Activated CD4-positive, alpha-beta T cell treated with anti-CD3 and anti-CD28 coated beads, Interleukin-2, Interleukin-4, amounts not matched to agents 100 ng/mL and 50 ng/mL, durations not matched to agents 16 hours and 8 hours (primary cell): ENCODE measurements at places on chromosomes 6 and 20.

DNA sequence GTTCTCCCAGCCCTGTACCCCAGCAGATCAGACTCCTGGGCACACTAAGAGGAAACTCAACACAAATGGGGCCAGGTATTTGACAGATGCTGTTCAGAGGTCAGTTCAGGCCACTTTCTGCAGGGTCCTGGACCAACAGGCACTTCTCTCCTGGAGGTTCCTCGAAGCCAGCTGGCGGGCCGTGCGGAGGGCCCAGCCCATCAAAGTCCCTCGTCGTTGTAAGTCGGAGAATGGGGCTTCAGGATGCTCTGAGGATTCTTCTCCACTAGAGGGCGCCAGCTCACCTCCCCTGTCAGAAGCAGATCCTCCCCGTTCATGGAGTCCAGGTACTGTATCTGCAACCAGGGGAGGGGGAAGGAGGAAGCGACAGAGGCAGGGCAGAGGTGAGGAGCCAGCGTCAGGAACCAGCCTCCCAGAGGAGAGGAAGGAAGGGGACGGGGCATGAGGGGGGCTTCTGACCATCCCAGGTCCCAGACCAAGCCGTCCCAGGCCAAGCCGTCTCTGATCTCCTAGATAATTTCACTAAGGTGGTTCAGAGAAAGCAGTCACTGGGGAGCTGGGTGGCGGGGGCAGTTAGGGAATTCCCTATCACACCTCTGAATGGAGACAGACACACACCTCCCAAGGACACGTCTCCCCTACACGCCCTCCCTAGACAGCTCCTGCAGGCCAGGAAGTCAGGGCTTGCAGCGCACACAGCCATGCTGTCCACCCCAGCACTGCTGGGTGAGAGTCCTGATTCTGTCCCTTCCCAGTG lies 11.7 kb upstream of the FAM83C start:
- DNase-seq = peak; percentile 92

- DNase-seq = no peak
These were observed 149.5 kb downstream of the RNF144B start for GRCh38 chr6:18536591-18537055.

DNA sequence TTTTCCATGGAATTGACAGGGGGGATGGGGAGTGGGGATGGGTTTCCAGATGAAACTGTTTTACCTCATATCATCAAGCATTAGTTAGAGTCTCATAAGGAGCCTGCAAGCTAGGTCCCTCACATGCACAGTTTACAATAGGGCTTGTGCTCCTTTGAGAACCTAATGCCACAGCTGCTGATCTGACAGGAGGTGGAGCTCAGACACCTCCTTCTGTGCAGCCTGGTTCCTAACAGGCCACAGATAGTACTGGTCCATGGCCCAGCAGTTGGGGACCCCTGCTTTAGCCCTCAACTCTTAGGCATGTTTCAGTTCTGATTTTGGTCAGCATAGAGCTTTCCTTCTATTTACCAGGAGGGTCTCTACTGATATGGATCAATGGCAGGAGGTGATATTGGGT lies 251.6 kb downstream of the LAMA2 start:
- DNase-seq = no peak

- DNase-seq = no peak
These were observed 5.8 kb upstream of the ZSCAN23 start for GRCh38 chr6:28449056-28449455.

GRCh38 chr6:163694988-163695398 lies 280.5 kb downstream of the QKI start:
- DNase-seq = no peak

GRCh38 chr20:63292292-63292701 lies 689 bp upstream of the COL20A1 start:
- no peak for DNase-seq

GRCh38 chr20:23446505-23446904 lies 6.2 kb downstream of the CST11 start:
- peak; percentile 41 for DNase-seq

DNA sequence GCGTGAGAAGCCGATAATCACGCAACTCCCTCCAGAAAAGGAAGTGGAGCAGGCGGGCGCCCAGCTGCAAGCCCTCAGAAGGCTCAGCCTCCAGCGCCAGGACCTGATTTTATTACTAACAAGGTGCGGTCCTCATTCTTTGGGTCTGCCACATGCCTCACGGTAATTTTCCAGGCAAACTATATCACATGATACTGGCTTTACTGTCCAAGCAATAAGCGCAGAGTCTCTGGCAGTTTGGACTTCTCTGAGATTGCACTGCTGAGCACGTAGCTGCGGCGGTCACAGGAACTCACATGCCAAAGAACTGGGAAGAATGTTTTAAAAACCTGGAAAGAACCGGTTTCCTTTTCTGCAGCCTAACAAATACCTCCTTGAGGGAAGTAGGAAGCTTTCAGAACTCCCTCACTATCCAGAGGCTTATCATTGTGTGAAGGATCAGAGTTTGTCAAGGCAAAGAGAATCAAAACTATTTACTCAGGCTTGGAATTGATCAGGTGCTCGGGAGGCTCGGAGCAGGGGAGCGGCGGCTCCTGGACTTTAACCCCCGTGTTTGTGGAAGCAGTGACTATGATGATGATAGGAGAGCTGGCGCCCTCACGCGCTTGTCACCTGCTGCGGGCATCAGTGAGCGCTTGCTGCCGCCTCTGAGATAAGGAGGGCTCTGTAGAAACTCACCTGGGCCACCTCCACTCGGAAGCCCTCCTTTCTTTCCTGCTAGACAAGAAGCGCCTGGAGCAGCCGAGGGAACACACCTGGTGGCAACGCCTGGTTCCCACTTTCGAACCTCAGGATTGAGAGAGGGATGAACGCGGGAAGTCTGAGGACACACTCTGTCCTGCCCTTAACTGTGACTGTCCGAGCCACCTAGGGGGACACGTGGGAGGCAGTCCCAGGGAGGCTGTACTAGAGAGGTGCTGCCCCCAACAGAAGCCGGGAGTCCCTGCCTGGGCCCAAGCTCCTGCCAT lies 27.2 kb upstream of the SYNJ2 start:
- DNase-seq = no peak

DNA sequence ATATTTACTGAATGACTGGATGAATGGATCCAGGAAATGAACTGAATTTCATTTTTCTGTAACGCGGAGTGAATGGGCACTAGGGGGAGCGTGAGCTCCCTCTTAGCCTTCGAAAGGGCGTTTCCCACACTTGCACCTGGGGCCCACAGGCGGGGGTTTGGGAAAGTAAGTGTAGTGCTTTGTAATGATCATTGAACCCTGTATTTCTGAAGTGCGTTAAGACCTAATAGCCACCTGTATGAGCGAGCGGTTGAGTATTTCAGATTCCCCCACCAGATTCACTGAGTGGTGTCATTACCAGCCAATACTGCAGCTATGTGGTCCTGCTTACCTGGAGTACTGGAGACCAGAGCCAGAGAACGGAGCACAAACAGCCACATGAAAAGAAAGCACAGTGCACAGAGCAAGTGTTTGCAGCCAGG lies 10.5 kb downstream of the SYTL3 start:
- DNase-seq = no peak

GRCh38 chr6:21469213-21469612 lies 124.3 kb upstream of the SOX4 start:
- no peak for DNase-seq

DNA sequence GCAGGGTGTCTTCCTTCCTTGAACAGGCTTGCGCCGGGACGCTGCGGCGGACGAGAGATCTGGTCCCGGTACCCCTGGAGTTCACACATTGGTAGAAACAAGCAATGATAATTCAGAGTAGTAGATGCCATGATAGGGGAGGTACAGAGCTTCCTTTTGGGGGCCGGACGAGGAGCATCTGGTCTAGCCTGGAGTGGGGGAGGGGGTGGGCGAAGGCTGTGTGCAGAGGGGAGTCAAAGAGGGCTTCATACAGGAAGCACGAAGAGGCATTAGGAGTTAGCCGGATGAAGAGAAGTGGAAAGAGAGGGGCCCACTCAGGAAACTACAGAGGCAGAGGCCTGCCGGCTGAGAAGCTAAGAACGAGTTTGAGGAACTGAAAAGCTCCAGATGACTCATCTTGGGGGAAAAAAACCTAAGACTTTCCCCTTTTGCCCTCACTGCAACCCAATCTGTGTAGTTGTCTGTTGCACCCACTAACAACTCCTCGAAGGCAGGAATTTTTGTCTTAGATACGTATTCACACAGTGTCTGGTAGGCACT lies 611 bp downstream of the CNPY3 start:
- DNase-seq = peak; percentile 86

DNA sequence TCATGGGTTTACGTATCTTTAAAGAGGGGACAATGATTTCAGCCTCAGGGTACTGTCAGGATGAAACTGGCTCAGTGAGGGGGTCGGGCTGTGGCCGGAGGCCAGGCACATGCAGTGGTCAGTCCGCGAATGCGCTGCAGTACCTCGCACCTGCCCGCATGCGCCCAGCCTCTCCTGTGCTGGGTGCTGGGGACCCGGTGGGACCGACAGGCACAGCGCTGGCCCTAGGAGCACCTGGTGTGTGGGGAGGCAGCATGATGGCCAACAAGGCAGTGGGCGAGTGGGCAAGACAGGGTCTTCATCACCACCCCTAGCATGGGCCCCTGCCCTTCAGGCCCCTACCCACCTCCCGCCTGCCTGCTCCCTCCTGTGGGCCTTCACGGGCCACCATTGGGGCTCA lies 970 bp upstream of the CABLES2 start:
- DNase-seq = no peak

- no peak for DNase-seq
These were observed 754.1 kb upstream of the FLRT3 start for GRCh38 chr20:15091421-15092037.

DNA sequence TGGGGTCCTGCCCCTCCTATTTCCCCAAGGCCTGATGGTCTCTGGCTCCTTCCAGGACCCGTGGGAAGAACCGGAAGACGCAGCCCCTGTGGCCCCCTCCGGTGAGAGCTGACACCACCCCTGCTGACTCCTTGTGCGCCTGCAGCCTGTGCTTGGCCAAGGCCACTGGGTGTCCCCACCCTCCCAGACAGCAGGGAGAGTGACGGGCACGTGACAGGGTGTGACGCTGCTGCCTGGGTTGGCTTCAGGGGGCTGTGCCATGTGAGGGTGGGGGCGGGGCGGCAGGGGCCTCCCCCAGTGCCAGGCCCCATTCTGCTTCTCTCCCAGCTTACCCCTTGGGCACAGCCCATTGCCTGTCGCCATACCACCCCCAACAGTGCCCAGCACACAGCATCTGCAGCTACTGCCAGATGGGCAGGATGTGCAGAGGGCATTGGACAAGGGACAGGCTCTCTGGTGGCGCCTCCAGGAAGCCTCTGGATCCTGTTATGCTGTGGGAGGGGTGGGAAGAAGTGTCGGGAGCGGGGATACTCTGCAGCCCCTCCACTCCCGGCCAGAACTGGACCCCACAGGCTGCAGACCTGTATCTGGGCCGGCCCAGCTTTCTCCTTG lies 2.9 kb downstream of the BIRC7 start:
- DNase-seq = no peak

- no peak for DNase-seq
These were observed 471.8 kb upstream of the BTBD3 start for GRCh38 chr20:11445891-11446290.

- DNase-seq = no peak
These were observed 30.9 kb upstream of the TUBB2A start for GRCh38 chr6:3188262-3188661.

DNA sequence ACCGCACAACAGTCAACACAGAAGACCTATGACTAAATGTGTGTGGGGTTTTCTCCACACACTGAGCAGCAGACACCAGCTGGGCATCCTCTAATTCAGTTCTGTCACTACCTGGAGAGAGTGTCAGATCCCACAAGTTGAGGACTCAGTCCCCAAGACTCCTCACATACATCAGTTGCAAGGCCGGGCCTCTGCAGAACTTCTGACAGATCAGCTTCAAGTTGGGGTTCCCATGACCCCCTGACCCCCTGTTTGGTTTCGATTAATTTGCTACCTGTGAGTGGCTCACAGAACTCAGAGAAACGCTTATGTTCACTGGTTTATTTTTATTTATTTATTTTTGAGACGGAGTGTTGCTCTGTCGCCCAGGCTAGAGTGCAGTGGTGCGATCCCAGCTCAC lies 3.2 kb upstream of the NINL start:
- DNase-seq = no peak

GRCh38 chr20:44471481-44471882 lies 4.2 kb upstream of the TTPAL start:
- DNase-seq = no peak

- peak; percentile 40 for DNase-seq
These were observed 167.7 kb downstream of the SIM1 start for GRCh38 chr6:100296810-100297544.

DNA sequence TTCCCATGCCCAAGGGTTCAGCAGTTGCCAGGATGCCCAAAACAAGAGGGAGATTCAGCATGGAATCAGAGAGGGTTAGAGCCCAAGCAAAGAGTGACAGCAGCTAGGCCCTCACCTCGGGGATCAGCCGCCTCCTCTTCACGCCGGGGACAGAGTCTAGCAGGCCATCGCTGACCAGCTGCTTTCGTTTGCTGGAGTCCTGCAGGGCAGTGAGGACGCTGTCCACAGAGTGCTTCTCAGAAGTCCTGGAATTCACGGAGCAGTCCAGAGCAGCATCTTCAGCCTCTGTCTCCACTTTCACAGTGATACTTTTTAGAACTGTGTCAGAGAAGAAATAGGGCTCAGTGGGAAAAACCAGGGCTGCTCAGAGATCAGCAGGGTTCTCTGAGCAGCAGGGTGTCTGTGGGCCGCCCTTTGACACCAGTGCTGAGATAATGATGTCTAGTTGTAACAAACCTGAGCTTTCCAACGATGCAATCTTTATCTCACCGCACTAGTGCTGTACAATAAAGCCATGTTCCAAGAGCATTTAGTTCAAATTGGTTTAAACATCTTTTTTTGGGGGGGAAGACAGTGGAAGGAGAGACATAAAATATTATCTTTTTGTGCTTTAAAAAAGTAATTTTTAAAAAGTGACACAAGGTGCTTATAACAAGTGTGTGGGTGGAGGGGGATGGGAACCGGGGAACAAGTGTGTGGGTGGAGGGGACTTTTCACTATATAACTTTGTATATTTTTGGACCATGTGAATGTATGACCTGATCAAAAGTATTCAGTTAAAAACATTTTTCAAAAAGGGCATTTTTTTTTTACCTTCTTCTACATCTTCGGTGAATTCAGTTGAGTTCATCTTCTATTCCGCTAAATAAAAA lies 16.6 kb downstream of the BEND3 start:
- DNase-seq = no peak

DNA sequence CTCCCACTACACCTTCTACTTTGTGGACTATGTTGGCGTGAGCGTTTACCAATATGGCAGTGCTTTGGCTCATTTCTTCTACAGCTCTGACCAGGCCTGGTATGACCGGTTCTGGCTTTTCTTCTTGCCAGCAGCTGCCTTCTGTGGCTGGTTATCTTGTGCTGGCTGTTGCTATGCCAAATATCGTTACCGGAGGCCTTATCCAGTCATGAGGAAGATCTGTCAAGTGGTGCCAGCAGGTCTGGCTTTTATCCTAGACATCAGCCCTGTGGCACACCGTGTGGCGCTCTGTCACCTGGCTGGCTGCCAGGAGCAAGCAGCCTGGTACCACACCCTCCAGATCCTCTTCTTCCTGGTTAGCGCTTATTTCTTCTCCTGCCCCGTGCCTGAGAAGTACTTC lies 16.5 kb upstream of the EFHC1 start:
- no peak for DNase-seq

GRCh38 chr6:156647991-156648390 lies 129.2 kb upstream of the ARID1B start:
- DNase-seq = no peak
